Activated T-cell treated with anti-CD3 and anti-CD28 coated beads for 1 hour (primary cell): ENCODE measurements at places on chromosomes 13 and 19.

DNA sequence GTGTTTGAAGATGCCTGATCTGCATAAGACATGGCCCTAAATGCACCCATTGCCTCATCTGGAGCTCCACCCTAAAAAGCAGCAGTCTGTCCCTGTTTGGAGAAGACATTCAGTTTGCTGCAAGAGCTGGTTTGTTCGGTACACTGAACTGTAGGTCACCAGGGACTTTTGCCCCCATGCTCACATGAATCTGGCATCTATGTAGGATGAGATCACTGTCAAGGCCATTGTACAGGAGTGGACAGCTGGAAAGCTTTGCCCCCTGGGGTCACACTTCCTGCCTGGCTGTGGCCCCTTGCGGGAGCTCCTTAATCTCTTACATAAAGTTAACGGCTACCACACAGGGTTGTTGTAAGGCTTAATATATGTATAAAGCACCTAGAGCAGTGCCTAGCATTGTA is 73.0 kb downstream of the IPO5 start:
- no peak for DNase-seq

DNA sequence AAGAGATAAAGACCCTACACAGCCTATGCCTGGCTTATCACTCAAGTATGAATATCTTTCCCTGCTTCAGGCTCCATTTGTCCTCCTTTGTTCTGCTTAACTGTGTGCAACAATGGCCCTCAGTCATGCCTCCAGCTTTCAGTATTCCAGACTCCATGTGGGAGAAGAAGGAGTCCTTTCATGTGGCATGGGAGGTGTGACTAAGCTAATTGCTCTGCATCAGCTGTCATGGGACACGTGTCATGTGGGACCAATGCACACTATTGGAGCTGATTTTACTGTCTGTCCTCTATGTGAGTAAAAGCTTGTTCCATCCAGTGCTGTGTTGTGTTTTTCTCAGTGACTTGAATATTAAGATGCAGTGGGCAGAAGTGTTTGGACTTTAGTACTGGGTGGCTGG is 1198.3 kb downstream of the OLFM4 start:
- no peak for DNase-seq

- no peak for DNase-seq
Observed at GRCh38 chr13:23766283-23766682, 122.9 kb downstream of the MIPEP start.

- no peak for DNase-seq
Observed at GRCh38 chr13:104701591-104701990, 1635.4 kb upstream of the SLC10A2 start.

GRCh38 chr19:51572908-51573307 is 1.8 kb downstream of the ZNF175 start:
- no peak for DNase-seq

DNA sequence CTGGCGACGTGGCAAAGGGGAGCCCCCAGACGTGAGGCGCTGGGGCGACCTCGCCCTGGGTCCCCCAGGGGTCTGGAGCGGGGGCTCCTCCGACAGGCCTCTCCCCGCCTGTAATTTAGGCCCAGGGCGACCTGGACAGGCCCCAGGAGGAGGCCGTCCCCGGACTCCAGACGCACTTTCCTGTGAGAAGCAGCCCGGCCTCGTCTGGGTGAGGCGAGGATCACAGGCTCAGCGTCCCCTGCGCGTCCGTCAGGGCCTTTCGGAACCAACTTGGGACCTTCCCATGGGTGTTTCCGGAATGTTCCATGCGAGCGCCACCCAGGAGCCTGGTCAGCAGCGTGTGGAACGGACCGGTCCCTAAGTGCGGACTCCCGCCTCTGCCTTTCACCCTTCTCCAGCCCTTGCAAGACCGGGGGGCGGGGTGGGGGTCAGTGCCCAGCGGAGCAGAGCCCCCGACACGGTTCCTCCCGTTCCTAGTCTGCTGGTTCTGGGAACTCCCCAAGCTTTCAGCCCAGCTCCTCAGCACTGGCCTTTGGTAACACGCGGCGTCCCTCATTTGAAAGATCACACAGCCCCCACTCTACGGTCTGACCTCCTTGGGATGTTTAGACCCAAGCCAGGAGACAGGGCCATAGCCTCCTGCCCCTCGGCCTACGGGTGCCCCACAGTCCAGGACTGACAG is 1.1 kb upstream of the GRTP1 start:
- no peak for DNase-seq

- no peak for DNase-seq
Observed at GRCh38 chr13:100139817-100140216, 50.9 kb downstream of the PCCA start.

DNA sequence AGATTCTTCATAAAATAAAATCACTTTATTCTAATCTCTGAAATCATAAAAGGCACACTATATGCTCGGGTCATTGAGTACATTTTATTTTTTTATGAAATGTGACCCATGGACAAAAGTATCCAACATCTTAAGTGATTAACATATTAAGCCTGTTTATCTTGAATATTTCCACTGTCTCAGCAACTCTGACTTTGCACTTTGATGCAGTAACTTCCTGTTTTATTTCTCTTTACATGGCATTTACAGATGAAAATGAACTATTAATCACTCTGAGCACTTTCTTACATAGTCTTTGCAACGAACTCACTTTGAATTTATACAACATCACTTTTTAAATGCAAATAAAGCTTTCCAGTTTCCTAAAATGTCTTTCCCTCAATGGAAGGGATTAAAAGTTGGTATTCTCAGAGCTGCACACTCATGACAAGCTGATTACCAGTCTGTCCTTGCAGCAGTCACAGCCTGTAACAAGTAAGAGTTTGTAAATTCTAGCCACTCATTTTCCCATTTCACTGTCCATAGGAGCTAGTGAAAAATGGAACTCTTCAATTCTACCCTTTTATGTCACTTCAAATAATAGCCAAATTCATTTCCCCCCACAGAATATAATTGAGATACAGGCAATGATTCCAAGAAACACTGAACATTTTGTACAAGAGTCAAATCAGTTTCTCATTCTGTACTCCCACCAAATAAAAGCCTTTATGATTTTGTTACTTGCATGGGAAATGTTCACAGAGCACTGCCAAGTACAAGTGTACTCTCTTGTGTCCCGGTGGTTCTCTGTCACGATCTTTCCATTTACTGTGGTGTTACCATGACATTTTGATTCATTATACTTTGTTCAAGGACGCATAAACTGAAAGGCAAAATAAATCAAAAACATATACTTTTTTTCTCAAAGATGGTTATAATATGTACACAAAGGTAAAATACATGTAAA is 1968.9 kb downstream of the PCDH9 start:
- DNase-seq, result no peak

GRCh38 chr19:3860499-3860898 is 8.3 kb downstream of the ZFR2 start:
- no peak for DNase-seq

- no peak for DNase-seq
Observed at GRCh38 chr19:3698974-3699740, 1.1 kb downstream of the PIP5K1C start.

- DNase-seq, result no peak
Observed at GRCh38 chr19:12730064-12730463, 4.4 kb downstream of the TRIR start.

- no peak for DNase-seq
Observed at GRCh38 chr13:112997188-112998130, 28.4 kb downstream of the MCF2L start.

- no peak for DNase-seq
Observed at GRCh38 chr13:76363682-76364289, 522.4 kb downstream of the KCTD12 start.

DNA sequence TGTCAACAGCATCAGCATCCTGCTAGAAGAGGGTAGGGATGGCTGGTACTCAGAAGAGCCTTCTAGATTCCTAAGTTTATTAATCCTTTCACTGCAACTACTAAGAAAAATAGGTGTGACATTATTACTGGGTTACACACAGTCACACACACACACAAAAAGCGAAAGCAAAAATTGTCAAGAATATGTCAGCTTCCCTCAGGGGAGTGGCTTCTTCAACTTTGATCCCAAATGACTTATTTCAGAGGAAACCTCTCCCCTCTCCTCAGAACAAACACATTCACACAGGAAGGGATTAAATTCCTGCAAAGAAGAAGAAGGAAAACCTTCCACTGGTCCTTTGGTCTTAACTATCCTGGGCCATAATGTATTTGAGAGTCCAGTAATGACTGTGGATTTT is 20.1 kb upstream of the IGFL1 start:
- DNase-seq, result no peak

GRCh38 chr13:20438801-20439200 is 86.9 kb downstream of the CRYL1 start:
- DNase-seq, result no peak

DNA sequence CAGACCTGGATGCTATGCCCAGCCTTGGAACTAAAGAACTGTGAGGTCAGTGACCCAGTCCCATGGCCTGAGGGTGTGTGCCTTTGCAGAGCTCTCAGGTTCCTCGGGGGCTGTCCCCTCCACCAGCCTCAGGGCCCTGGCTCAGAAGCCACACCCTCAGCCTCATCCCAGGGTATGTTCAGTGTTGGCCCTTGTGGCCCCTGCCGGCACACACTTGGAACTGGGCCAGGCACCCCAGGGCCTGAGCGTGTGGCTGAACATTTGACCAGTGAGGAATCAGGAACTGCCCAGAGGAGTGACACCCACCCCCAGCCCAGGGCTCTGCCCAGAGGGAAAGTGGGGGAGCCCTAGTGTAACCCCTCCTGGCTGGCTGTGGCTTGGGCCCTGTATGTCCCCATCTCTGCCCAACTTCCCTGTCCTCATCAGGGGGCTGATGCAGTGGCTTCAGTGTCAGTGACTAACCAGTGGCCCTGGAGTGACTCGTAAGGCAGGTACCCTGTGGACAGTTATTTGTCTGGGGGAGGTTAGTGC is 10.0 kb downstream of the NKPD1 start:
- no peak for DNase-seq

DNA sequence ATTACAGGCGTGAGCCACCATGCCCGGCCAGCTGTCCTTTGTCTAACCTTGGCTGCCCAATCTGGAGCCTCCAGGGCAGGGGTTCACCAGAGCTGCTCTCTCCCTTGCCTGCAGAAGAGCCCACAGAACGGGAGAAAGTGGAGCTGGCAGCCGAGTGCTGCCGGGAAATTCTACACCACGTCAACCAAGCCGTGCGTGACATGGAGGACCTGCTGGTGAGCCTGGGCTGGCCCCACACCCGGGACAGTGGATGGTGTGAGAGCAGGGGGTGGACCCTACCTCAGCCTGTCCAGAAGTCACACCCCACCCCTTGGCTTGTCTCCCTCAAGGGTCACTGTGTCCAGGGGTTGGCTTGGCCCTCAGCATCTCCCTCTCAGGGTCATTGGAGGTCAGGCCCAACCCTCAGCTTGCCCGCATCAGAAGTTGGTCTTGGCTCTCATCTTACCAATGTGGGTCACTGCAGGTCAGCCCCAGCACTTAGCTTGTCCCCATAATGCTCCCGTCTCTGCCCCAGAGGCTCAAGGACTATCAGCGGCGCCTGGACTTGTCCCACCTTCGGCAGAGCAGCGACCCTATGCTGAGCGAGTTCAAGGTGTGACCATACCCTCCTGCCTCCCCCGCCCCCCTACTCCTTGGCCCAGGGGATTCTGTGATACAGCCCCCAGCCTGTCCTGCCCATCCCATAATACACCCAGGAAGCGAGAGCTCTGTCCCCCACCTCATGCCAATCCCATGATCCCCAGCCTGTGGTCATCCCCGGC is 20.4 kb downstream of the ARHGEF1 start:
- DNase-seq, result no peak

GRCh38 chr13:77377016-77377415 is 50.1 kb upstream of the MYCBP2 start:
- DNase-seq, result no peak

GRCh38 chr19:1675633-1676350 is 23.4 kb upstream of the TCF3 start:
- no peak for DNase-seq

DNA sequence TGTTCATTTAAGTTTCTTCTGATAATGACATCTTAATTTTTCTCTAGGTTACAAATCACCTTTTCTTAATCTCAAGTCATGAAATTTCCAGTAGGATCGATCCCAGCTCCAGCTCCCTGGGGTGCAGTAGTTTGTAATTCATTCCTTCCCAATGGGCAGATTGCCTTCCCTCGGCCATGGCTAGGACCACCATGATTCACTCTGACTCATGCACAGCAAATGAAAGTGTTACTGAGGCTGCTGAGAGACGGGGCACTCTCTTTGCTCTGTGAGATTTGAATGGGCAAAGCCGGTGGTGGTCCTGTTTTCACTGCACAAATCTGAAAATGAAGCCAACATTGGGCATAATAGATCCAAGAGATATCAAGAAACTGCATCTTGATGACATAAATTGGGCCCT is 202.8 kb upstream of the IRS2 start:
- no peak for DNase-seq
